EL (cell line): ENCODE measurements at places on chromosomes 1 and 21.

DNA sequence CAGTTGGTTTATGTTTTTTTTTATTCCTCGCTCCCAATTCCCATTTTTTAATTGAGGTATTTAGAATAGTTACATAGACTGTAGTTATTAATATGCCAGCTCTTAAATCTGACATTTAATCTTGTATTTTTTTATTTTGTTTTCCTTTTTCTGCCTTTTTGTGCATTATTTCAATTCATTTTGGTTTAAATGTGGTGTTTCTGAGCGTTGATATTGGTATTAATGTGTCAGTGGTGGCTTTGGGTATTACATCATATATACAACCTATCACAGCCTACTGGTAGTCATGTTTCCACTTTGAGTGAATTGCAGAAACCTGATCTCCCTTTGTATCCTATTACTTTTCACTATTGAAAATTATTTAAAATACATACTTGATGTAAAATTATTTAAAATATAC lies 1027.3 kb downstream of the KCNT2 start:
- DNase-seq = no peak

DNA sequence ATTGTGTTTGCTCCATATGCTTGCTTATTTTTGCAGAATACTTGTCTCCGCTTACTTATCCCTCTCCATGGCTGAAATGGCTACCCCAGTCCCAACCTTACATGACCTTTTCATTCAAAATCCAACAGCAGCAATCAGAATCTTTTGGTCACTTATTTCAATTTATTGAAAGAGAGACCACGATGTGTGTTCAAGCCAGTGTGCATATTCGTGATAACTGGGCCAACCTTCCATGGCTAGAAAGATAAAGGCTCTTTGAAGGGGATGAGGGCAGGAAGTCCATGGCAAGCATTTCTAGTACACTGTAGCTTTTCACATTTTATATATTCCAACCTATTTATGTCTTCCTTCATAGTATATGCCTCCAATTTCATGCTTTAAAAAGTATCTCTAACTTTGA lies 23.1 kb downstream of the HSD11B1 start:
- no peak for DNase-seq

DNA sequence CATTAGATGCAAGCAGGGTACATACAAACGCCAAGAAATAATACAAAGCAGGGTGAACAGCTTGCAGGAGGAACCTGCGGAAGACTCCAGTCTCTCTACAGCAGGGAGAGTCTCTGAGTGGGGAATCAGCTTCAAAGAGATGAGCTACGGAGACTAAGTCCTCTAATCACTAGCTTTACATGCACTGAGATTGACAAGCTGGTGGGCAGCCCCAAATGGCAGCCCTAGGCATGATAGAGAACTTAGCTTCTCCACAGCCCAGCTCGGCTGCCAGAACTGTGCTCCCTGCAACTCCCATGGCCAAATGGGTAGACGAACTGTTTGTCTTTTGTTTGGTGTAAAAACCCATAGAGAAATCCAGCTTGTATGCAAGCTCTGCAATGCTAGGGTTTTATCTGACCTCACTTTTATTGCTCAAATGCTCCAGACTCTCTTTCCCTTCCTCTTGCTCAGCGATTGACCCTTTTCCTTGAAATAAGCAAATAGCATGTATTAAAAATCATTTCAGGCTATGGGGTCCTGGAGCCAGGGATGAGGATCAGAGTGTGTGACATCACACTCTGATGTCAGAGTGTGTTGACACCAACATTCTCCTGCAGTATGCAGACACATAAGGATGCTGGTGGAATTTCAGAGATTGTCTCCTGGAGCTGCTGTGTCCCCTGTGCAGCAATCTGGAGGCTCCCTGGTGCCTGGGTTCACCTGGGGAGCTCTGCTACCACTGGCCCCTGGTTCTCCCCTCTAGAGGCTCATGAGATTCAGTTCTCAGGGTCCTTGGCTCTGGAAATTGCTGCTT lies 238.5 kb downstream of the TTLL7 start:
- no peak for DNase-seq

- DNase-seq = no peak
These were observed 2.2 kb downstream of the PGBD5 start for GRCh38 chr1:230423951-230424350.

GRCh38 chr1:240109920-240110636 lies 18.4 kb downstream of the FMN2 start:
- DNase-seq = no peak

GRCh38 chr1:59137276-59137615 lies 159.6 kb upstream of the FGGY start:
- no peak for DNase-seq

DNA sequence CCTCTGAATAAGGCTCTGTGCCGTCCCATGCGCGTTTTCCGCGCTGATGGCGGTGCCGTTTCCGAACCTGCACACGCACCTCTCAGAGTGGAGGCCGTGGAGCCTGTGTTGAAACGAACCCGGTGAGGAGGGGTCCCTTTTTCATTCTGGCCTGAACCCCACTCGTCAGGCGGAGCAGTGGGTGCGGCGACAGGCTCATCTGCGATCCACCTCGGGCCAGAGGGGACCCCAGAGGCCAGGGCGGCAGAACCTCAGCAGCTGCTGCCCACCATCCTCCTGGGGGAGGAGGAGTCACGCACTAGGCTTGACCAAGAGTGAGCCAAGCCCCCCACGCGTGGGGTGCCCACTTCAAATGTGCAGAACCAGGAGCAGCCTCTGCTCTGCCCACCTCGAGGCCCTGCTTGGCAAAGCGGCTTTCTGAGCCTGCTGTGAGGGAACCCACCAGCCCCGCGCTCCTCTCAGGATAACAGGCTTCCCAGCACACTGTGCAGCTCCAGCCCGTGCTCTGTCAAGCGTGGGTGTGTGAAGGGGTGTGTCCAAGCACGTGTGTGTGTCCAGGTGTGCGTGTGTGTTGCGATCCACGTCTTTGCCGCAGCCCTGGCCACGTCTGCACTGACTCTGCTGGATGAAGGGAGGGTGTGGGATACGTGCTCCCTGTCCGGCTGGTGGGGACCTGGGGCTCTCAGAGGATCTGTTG lies 6.8 kb downstream of the PRDM16 start:
- DNase-seq = no peak

GRCh38 chr1:28813931-28814465 lies 2.0 kb downstream of the OPRD1 start:
- DNase-seq = no peak

GRCh38 chr1:89962742-89963075 lies 32.2 kb upstream of the ZNF326 start:
- DNase-seq = peak; percentile 27

DNA sequence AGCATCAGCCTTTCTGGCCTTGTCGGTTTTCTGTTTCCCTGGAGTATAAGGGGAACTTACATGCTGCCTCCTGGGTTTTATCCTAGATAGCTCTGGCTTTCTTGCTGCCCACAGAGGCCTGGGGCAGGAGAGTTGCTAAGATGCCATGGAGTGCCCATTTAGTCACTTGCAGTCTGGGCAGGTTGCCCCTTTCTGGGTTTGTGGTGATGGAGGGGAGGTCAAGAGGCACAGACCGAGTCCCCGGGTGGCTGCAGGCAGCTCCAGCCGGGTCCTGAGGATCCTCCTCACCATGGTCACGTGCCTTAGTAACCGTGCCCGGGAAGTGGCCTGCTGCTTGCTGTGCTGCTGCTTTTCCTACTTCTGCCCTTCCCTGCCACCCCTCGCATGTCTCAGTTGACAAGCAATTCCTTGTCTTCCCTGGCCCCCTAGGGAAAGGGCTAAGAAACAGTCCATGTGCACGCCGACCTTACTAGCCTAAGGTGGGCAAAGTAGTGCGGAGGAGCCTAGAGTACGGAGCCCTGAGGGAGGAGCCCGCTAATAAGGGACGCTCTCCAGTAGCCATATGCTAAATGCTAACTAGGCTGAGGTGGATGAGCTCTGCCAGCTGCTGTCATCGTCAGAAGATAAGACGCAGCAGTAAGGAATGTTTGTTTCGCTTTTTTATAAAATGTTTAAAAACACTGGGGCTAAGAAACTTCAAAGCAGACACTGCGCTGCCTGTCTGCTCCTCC lies 34.8 kb downstream of the CLCA1 start:
- no peak for DNase-seq

DNA sequence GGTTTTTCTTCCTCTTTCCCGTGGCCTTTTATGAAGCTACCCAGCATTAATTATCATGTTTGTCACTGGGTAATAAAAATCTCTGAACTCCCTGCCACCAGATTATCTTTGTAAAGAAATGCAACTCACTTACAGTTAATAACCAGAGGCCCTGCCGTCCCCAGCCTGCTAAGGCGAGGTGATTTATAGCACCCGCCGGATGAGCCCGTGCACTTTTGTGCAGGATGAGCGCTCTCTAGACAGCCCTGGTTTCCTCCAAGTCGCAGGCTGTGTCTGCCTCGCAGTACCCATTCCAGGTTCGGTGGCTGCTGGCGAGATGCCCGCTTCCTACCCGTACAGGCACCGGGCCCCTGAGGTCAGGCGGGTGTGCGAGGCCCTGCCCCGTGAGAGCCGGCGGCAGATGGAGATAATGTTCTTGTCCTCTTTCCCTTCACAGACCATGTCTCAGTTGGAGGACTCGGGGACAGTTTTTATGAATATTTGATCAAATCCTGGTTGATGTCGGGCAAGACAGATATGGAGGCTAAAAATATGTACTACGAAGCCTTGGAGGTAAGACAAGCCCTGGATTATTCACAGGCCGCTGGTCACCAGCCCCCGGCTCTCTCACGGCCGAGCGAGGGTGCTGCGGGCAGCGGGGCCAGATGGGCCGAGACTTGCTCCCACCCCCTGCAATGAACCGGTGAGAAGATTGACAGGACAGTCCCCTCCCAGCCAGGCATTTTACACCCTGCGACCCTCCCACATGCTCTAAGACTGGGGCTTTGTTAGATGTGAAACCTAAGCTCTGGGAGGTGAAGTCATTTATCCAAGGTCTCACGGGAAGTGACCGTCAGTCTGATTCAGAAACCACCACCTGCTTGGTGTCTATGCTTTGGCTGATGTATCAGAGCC lies 28.5 kb upstream of the SELENON start:
- DNase-seq = no peak

DNA sequence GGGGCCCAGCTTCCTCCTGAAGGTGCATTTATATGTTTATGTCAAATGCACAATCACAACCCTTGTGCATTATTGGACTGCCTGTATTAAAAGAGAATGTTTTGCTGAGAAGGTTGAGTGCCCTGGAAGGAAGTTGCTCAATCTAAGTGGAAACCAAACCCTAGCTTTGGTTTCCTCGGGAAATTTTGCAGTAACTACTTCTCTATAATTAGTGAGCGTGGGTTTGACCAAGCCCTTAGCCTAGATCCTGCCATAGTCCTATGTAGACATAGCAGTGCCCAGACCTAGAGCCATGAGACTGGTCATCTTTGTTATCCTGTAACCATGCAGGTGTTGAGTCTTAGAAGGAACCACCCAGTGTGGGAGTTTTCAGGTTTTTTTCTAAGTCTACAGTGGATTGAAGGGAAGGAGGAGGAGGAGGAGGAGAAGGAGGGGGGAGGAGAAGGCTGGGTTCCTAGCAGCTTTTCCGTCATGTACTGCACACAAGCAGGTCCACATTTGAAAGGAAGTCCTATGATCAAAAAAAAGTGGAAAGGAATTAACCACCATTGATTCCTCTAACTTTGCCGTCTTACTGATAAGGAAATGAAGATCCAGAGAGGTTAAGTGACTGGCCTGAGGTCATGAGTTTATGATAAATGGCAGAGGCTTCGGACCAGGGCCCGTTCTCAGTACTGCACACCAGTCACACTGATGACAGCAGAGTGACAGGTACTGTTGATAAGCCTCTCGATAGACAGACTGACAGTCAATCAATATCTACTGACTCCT lies 72.2 kb upstream of the LYST start:
- no peak for DNase-seq

GRCh38 chr1:226988334-226988666 lies 48.2 kb downstream of the COQ8A start:
- DNase-seq = no peak

GRCh38 chr1:35442734-35443133 lies 114.5 kb downstream of the KIAA0319L start:
- no peak for DNase-seq

GRCh38 chr1:2230781-2231531 lies 2.8 kb downstream of the SKI start:
- DNase-seq = peak; percentile 43

- DNase-seq = peak; percentile 5
These were observed 808 bp downstream of the MAP3K21 start for GRCh38 chr1:233328142-233328921.

DNA sequence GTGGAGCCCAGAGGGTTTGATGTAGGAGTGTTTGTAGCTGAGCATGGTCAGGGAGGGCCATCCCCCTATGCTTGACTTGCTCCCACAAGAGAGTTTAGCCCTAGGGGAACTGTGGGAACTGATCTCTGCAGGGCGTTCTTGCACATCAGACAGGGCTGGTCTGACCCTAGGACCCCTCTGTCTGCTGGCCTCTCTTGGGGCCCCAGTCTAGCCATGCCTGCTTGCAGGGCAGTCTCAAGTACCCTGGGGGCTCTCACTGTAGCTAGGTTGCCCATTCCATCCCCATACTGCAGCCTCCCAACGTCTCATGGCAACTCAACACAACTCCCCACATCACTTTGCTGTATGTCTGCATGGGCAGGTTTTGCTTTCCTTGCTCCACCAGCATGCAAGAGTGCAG lies 1250.7 kb upstream of the B3GALT2 start:
- no peak for DNase-seq

DNA sequence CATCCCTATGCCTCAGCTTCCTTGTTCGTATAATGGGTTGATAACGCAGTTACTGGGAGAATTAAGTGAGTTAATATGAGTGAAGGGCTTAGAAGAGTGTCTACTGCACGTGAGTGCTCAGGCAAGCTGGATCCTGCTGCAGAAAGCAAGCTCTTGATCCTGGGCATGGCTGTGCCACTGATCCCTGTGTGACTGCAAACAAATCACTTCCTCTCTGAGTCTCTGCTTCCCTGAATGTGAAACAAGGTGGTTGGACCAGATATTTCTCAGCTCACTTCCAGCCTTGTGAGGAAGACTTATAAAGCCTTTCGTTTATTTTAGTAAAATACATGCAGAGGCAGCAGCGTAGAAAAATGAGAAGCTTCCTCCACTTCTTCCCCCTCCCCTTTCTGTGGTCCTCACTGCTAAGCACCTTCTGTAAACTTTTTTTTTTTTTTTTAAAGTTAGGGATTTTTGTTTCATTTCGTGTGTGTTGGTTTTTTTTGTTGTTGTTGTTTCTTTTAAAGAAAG lies 13.8 kb downstream of the PSEN2 start:
- DNase-seq = no peak

DNA sequence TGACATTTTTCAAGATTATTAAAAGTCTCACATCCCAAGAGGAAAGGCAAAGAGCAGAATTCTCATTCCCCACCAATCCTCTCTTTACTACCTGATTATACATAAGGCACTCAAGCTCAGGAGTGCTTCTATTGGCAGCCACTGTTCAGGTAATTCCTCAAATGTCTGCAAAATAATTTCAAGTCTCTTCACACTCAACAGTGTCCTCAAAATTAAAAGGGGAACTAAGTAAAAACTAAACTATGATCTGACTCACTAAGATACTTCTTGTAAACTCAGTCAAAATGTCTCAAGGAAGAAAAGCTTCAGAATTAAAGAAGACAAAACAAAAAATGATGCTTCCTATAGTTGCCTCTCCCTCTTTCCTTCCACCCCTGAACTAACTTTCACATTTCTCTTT lies 135.6 kb downstream of the GPATCH2 start:
- DNase-seq = no peak

DNA sequence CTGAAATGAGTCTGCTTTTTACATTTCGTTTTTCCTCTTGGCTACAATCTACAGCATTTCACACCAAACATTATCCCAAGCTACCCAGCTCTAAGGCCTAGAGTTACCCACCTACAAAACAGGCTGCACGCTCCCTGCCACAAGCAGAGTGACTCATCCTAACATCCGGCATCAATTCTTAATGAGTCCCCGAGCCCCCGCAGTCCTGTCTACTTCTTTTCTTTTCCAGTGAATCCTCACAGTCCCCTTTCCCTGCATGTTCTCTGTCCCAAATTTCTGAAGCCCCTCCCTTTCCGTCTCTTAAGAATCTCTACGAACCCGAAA lies 650 bp downstream of the PCNX2 start:
- DNase-seq = peak; percentile 81
